ENCODE measurements at places on chromosomes 5 and 9.
A peak's percentile ranks its signal among the peaks of the same experiment; 100 is the strongest.

DNA sequence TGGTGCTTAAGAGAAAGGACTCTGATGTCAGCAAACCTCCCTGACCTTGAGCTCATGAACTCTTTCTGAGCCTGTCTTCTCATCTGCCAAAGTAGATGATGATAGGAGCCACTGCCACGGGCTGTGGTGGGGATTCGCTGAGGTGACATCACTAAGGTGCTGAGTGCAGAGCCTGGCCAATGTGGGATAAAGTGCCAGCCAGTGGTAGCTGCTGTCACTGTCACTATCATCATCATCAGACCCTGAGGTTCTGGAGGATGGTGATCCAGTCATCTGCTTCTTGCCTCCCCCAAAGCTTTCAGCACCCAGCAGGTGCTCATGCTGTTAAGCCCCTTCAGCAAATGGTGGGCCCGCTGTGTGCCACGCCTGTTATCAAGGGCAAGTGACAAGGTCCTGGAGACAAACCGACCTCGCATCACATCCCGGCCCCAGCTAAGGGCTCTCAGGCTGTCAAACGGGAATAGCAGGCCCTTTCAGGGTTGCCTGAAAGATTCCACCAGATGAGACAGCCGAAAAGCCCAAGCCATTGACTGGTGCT, 6.4 kb downstream of the FPGS start:
- DNase-seq, result no peak

- DNase-seq, result no peak
Measured at GRCh38 chr9:3455094-3455493, 70.7 kb downstream of the RFX3 start.

GRCh38 chr5:115898656-115899055, 56.9 kb downstream of the AP3S1 start:
- DNase-seq, result no peak

DNA sequence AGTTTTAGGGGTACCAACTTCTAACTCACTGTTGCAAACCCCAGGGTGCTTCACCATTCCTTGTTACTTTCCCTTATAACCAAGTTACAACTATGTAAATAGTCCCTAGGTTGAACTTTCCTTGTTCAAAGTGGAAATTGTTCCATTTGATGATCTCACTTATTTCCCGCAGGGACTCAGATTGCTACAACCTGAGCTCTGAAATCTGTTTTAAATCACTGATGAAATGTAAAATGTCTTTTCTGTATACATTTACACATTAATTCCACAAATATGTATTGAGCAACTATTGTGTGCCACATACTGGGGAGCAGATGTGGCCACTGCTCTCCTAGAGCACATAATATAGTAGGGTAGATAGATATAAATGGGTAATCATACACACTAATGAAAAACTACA, 69.1 kb upstream of the TARS1 start:
- DNase-seq, result no peak

DNA sequence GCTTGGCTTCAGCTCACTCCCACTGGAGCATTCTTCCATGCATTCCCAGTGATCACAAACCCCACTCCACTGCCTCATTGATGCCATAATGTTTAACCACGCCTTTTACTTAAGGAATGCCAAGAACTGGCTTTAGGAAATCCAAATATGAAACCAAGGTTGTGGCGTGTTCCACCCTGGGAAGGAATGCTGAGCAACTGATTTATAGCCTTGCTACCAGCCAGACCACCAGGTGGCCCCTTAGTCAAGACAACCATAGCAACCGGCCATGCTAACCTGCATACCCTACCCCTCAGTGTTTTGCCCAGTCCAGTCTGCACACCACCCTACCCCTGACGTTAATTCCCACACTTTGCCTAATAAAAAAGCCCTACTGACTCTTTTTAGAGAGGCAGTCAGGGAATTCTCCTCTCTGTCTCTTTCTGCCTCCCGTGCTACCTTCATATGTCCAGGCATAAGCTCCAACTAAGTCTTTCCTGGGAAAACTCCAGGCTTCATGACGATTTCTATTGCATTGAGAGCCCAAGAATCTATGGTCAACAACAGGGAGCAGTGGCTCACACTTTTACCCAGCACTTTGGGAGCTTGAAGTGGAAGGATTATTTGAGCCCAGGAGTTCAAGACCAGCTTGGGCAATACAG, 27.0 kb upstream of the PRRC2B start:
- DNase-seq, result no peak

DNA sequence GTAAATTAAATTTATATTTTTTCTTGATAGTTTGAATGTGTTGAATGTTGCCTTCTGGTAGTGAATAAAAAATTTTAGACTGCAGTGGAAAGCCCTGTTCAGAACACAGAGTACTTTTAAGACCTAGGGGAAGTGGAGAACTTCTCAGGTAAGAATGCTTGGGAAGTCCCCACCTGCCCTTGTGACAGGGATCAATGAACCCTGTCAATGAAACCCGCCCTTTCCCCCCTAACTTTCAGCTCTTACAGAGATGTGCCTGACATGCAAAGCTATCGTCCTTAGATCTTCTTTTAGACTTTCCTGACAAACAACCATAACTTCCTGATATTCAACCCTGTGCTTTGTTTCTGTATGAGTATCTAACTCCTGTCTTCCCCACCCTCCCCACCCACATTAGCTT, 562.7 kb downstream of the TLE4 start:
- DNase-seq, result no peak

DNA sequence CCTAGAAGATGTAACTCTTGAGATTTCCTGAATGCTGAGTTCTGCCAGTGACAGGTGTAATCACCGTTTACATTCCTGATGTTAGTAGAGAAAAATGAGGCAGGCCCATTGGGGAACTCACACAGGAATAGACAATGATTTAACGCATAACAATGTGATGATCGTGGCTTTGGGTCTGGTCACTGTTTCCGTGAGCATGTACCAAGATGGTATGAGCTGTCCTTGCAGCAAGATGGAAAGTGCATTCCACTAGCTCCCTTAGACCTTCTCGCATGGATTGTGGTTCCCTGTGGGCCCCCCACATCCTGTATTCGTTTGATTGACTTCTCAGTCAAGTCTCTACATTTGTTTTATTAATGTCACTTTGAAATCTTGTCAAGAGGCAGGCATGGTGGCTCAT, 124.0 kb upstream of the DAP start:
- no peak for DNase-seq

DNA sequence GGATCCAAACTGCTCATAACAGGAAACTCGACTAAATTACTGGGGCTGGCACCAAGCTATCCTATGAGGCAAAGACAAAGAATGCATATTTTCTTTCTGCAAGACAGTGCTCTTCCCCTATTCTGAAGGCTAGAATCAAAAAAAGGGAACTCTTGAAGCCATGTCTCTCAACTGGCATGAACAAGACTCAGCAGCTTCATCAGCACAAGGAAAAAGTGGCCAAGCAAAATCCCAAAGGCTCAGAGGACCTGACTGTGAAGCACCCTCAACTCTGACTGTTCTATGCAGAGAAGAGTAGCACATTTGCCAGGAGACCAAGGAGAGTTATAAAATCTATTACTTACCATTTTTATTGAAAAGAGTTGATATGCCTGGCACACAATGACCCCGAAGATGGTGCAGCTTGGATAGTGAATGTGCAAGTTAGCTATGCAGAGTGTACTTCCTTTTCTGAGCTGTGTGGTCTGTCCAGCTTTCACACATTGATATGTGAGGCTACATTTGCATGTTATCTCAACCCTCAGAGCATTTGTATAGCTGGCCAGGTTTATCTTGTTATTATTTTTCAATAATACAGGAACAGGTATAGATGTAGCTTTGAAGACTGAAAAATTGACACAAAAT, 51.0 kb upstream of the FYB1 start:
- no peak for DNase-seq

- DNase-seq, result peak; percentile 79
Measured at GRCh38 chr9:136539427-136540421, 6.1 kb downstream of the NOTCH1 start.

DNA sequence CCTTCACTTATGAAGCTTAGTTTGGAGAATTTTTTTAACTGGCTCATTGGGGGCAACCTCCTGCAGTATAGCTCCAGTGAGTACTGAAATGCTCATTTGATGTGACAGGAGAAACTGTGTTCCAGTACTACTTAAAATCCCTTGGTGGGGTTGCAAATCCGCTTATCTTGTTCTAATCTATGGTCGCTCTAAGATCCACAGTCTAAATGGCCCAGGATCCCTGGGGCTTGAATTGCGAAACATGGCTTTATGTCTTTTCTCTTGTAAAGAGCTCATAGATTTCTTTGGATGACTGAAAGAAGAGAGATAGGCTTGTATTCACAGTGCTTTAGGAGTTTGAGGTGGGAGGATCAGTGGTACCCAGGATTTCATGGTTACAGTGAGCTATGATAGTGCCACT, 52.7 kb downstream of the ADAMTSL1 start:
- no peak for DNase-seq

DNA sequence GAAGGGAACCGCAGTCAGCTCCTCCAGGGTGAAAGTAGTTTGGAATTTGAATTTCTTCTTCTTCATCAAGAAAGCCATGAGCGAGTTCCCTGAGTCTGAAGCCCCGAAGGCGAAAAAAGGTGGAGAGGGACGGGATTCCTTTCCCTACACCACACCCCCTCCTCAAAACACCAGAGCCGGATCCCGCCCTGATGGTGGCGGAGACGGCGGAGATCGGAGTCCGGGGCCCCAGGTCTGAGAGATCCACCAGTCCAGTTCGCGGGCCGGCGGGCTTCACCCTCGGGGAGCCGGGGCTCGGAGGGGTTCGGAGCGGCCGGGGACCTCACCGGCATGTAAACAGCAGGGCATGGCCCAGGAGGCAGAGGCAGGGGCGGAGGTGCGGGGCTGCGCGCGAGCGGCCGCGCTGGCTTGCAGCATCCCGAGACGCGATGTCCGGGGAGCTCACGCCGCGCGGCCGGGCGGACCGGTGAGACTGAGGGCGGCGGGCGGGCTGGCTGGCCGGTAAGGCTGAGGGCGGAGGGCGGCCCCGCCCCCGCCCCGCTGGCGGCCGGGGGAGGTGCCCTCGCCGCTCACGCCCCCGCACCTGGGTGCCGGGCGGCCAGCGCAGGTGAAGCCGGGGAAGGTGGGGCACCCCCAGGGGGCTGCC, 606 bp downstream of the EEIG1 start:
- no peak for DNase-seq

GRCh38 chr5:91007780-91008402, 375.2 kb downstream of the ARRDC3 start:
- DNase-seq, result no peak

GRCh38 chr9:80012557-80013330, 441.0 kb downstream of the TLE4 start:
- DNase-seq, result no peak

DNA sequence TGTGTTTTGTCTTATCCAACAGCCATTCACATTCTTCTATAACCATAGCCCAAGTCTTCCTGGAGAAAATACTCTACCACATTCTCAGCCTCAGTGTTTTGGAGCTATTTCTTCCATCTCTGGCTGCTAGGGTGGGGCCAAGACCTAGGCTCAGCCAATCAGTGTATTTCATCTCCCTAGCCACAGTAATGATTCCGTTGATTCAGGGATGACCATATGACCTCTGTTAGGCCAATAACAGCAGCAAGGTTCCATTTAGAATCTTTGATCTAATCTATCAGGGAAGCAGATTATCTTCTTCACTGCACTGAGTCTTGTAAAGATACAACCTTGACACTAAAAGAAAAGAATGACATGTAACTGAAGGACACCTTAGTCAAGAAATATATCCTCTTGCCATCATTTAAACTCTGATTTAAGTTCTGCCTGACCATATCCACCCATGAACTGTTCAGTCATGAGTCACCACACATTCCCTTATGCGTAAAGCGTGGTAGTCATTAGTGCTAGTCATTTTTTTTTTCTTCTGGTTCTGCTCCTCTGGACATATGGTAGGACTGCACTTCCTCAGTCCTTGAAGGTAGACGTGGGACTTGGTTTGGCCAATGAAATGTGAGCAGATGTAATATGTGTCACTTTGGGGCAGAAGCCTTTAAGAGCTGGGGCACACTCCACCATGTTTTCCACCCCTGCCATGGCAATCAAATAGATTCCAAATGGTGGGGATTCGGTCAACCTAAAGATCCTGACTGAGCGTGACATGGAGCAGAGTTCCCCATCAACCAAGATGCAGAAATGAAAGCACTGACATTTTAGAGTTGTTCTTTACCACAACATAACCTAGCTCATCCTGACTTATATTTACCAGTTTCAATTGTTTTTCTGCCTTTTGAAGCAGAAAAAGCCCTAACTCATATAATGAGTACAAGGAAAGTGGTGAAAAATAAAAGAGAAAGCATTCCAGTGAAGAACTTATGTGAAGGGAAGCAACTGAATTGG, 12.7 kb upstream of the PRELID2 start:
- DNase-seq, result no peak

- DNase-seq, result peak; percentile 24
Measured at GRCh38 chr9:137302449-137303150, 529 bp upstream of the NRARP start.

DNA sequence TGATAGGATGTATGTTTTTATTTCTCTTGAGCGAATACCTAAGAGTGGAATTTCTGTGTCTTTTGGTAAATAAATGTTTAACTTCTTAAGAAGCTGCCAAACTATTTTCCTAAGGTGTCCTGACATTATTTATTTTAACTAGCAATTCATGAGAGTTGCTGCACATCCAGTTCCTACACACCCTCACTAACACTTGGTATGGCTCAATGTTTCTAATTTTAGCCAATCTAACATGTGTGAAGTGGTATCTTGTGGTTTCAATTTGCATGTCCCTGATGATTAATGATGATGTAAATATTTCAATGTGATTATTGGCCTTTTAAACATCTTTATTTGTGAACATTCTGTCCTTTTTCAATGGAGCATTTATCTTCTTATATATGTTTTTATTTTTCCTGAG, 2095.5 kb upstream of the C9orf72 start:
- no peak for DNase-seq

- no peak for DNase-seq
Measured at GRCh38 chr9:81531511-81531910, 157.8 kb downstream of the TLE1 start.

DNA sequence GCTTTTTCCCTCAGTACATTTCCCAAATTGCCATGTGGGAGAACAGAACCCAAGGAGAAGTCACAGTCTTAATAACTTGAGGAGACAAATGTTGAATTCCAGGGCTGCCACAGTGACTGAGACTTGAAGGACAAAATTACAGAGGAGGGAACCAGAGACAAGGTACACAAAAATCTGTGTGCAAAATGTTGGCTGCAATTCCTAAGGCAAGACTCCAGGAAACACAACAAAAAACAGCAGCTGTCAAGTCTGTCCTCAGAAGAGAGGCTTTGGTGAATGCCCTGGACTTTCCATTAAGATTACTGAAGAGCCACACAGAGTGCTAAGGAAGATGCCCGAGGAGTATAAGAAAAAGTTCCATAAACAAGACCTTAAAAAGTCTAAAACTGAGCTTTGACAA, 21.1 kb downstream of the AP3B1 start:
- DNase-seq, result no peak

DNA sequence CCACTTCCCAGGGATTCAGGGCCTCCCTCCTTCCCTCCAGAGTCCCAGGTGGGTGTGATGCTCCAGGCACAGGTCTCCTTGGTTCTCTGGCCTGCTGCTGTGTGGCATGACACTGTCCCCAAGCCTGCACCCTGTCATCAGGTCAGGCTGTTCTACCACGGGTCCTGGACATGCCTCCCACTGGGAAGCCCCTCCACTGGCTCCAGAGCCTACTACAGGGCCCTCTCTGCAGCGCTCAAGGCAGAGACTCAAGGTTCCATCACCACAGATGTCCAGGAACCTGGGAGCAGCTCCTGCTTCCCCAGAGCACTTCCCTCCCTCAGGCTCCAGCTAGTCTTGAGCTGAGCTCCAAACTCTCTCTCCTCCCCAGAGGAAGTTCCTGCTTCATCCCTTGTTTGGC, 237.3 kb downstream of the PBX3 start:
- no peak for DNase-seq

Measured in T-cell (primary cell).